Prostate gland (tissue), 2 donors: ENCODE measurements at places on chromosomes 5 and 9.

GRCh38 chr5:31781772-31782171 is 142.8 kb downstream of the PDZD2 start:
- no peak for DNase-seq

DNA sequence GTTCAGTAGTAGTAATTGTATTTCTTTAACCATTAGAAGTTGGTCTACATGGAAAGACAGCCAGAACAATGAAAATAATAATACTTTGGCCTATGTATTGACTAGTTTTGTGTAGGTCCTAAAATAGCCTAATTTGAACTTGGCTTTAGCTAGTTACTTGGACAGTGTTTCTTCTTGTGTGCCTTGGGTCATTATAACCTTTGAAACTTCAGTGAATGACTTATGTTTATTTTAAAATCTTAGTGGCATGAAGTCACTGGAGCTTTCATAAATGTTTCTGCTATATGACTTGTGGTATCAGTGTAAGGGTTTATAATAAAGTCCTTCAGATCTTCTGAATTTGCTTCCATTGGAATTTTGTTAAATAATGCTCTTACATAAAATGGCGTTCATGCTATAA is 2.6 kb upstream of the FAM120AOS start:
- no peak for DNase-seq

GRCh38 chr5:113053511-113053995 is 77.0 kb downstream of the DCP2 start:
- no peak for DNase-seq

- no peak for DNase-seq
These were observed 7.9 kb upstream of the MED27 start for GRCh38 chr9:132087438-132088030.

GRCh38 chr9:131892162-131892707 is 152.4 kb upstream of the RAPGEF1 start:
- no peak for DNase-seq
